ENCODE measurements at places on chromosomes 2 and 18.

DNA sequence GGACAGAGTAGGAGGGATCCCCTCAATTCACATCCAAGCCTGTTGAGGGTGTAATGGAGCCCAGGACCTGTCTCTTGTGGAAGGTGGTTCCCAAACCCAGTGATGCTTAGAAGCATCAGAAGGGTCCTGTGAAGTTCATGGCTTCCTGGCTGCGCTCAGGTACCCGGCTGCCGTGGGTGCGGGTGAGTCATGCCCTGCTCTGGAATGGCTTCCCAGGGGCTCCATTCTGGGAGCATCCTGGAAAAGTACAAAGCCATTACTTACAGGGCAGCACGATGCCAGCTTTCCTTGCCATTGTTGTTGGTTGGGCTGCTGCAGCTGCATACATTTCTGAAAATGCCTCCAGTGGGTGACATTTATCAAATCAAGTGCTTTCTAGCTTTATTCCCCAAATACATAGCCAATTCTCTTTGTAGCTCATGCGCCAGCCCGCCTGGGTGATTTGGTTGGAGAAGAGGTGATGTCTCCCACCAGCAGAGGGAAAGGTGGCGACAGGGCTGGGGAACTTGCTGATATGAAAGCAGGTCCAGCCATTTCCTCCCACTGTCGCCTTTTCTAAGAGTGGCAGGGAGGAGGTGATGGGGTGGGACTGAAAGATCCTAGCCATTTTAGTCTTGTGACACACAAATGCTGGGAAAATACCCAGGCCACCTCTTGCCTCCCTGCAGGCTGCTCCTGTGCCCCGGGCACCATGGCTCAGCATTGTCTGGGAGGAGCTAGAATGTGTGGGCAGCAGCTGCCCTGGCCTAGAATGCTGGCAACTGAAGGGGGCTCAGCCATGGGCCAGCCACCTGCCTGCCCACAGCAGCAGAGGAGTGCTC, 65.9 kb upstream of the HPCAL1 start:
- DNase-seq, result no peak

- no peak for DNase-seq
Measured at GRCh38 chr18:677145-677544, 19.7 kb downstream of the TYMS start.

- no peak for DNase-seq
Measured at GRCh38 chr2:31748041-31748440, 167.3 kb upstream of the SRD5A2 start.

DNA sequence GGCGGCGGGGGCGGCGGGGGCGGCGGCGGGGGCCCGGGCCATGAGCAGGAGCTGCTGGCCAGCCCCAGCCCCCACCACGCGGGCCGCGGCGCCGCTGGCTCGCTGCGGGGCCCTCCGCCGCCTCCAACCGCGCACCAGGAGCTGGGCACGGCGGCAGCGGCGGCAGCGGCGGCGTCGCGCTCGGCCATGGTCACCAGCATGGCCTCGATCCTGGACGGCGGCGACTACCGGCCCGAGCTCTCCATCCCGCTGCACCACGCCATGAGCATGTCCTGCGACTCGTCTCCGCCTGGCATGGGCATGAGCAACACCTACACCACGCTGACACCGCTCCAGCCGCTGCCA, 644 bp downstream of the ONECUT2 start:
- DNase-seq, result no peak

- DNase-seq, result no peak
Measured at GRCh38 chr2:41170589-41170988, 718.7 kb upstream of the SLC8A1 start.

DNA sequence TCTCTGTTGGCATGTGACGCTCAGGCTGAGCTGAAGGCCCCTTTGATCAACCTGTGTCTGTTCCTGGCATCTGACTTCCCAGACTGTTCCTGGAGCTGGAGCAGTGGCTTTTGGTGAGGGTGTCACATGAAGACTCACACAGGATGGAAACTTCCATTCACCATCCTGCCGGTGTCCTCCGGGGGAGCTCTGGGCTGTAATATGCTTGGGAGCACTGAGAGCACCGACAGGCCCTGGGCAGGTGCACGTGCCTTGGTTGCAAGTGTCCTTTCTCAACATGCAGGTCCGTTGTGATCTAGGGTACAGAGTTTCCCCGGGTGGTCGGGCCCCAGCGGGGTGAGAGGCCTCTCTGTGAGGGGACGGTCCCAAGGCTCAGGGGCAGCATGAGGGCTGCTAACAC, 24.8 kb upstream of the GBX2 start:
- DNase-seq, result no peak

GRCh38 chr2:125037135-125037653, 1012.1 kb downstream of the CNTNAP5 start:
- no peak for DNase-seq

DNA sequence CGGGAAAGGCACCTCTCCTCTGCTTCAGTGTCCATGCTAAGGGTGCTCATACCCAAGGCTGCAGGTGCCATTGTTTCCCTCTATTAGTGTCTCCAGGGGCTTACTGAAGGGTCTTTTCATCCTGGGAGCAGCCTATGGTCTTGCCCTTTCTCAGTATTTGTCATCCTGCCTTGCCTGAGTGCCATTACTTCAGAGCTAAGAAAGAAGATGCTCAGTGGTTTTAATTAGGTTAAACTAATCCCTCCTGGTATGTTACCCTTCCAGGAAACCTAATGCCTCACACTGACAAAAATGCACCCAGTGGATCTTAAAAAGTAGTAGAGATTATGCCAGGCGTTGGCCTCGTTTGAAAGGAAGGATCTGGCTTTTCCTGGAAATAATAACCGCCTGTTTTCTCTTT, 151.4 kb downstream of the LRRTM1 start:
- no peak for DNase-seq

DNA sequence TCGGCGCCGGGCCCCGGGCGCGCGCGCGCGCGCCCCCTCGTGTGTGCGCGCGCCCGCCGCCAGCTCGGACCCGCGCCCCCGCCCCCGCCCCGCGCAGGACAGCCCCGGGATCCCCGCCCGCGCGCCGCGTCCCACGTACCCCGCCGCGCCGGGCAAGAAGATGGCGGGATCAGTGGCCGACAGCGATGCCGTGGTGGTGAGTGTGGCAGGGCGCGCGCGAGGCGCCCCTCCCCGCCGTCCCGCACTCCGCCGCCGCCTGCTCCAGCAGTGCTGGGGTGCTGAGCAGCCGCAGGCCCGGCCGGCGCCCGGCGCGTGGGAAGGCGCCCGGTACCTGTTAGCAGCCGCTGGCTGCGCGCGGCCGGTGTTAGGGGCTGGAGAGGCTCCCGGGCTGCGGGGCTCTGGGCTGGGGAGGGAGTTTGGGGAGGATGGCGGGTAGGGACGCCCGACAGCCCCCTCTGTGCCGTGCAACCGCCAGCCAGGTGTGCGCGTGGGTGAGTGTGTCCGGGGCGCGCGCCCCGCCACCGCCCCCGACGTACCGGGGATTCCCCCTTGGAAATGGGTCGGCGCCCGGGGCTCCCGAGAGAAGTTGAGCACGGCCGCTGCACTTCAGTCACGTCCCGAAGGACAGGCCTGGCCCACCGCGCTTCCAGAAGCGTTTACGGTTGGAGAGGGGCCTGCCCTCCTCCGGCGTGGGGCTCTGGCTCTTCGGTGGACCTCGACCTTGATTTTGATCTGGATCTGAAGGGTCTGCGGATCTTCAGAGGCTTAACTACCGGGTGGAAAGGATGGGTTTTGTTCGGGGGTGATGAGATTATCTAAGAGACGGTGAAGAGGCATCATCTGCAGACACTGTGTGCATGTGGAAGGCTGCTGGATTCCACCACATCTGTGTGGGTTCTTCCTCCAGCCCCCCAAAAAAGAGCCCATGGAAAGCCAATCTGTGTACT, 697 bp downstream of the LGALSL start:
- DNase-seq, result peak; percentile 71

DNA sequence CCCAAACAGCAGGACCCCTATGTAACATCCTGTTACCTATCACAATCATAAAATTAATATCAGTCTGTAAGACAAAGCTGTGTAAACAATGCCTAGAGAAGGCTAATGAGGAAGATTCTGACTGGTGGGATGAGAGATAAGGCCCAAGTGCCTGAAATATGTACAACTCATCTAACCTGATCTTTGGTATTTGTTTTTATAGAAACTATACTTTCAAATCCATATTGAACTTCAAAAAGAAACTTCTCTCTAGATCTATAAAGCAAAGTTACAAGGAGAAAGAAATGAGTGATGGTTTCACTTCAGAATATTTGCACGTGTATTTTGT, 36.1 kb upstream of the ITGA4 start:
- DNase-seq, result no peak

GRCh38 chr2:19171409-19171808, 187.0 kb downstream of the OSR1 start:
- DNase-seq, result no peak

DNA sequence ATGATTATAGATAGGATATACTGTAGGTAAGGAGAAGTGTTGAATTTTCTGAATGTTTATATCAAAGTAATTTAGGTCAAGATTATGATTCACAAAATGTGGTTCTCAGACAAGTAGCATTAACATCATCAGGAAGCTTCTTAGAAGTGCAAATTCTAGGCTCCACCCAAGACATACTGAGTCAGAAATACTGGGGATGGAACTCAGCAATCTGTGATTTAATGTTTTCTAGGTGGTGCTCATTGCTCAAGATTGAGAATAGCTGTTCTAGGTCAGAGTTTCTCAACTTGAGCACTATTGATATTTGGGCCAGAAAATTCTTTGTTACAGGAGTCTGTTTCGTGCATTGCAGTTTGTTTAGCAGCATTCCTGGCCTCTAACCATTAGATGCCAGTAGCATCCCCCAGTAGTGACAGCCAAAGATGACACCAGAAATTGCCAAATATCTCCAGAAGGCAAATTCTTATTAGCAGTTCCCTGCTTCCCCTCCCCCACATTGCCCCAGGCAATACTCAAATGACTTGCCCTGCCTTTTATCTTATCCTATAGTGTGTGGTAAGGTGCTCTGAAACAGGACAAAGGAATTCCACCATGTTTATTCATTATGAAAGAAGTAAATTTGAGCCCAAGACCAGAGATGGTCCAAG, 1001.2 kb downstream of the DPP10 start:
- DNase-seq, result no peak

GRCh38 chr2:54680397-54681041, 42.9 kb upstream of the EML6 start:
- no peak for DNase-seq

- DNase-seq, result no peak
Measured at GRCh38 chr2:237294460-237294859, 119.5 kb downstream of the COL6A3 start.

DNA sequence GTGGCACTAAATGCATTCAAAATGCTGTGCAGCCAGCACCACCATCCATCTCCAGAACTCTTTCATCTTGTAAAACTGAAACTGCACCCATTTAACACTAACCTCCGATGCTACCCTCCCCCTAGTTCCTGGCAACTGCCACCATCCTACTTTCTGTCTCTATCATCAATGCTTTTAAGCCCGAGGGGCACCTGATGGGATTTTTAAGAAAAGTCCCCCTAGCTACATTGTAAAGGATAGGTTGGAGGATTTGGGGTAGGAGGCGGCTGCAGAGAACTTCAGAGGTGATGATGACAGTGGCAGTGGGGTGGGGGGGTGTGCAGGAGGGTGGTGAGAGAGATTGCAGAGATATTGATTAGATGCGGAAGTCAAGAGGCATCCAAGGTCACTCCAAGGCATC, 10.8 kb upstream of the YWHAQ start:
- DNase-seq, result no peak

DNA sequence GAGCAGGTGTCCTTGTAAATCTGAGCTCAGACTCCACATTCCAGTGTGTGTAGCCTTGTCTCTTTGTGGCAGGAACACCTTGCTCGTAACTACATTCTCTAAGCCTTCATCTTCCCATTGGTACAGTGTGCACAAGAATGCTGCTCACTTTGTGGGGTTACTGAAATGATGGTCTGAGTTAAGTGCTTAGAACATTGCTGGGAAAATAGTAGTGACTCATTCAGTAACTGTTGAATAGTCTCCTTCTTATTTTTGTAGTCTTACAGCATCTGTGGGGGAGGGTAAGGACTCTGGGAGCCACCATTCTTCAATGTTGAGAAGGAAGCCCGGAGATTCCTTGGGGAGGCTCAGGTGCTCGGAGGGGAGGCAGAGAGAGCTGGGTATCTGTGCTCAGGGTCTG, 236.0 kb upstream of the HDAC4 start:
- DNase-seq, result no peak

GRCh38 chr18:48736321-48737260, 197.8 kb downstream of the CTIF start:
- peak; percentile 39 for DNase-seq

DNA sequence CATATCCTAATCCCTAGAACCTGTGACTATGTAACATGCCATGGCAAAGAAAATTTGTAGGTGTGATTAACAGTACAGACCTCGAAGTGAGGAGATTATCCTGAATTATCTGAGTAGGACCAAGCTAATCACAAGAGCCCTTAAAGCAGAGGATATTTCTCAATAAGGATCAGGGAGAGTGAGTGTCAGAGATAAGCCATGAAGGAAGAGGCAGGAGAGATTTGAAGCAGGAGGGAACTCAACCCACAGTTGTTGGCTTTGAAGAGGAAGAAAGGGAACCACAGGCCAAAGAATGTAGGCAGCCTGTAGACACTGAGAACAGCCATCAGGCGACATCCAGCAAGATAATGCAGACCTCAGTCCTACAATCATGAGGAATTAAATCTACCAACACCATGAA, 229.3 kb downstream of the NBAS start:
- no peak for DNase-seq

DNA sequence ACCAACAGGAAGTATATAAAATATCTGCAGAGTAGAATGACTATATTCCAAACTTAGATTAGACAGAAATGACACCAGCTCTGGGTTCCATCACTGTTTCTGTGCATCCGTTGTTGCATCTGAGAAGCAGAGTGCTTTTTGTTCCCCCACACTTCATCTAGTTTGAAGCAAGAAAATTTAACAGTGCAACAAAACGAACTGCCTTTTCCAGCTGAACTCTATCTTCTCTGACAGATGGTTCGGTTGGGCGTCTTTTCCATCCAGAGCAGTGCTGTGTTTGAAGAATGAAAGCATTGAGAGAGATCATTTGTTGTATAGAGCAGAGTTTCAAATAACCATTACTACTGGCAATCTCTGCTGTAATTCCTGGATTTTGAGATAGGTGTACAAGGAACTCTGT, 757.5 kb downstream of the DPP10 start:
- DNase-seq, result no peak

DNA sequence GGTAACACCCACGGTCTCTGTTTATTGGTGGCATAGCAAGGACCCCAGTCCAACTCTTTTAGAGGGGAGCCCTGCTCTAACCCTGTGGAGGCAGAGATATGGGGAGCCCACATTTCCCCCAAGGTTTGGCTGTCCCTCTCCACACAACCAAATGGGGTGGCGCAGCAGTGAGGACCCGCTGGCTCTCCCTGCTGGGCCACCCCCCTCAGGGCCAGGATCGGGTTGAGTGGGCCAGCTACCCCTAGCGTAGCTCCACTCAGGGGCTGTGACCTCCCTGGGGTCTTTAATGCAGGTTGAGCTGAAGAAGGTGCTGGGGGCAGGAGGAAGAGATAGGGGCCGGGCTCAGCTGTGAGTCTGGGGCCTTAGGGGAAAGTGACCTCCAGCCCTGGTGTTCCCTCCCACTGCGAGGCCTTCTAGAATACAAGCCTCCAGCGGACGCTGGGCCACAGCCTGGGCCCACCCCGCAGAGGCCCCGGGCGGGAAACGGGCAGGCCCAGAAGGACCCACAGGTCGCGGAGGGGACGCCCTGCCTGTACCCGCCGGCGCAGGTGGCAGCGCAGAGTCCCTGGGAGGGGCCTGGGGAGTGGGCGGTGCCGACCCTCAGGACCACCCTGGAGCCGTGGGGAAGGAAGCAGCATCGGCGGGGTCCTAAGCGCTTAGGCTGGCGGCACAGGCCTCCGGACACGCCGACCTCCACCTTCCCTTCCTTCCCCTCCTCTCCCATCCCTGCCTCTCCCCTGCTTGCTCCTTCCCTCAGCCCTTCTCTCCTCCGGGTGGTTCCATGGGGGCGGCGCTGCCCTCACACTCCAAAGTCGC, 9.6 kb downstream of the CROCC2 start:
- DNase-seq, result peak; percentile 72

GRCh38 chr2:153291718-153292117, 186.8 kb downstream of the RPRM start:
- no peak for DNase-seq

Data from aorta (tissue), 5 donors.